ENCODE measurements at places on chromosomes 13 and 19. TPM values are rescaled to one million over a fixed set of nuclear protein-coding genes. Genes with fewer than 3 reads are reported as not detected.

DNA sequence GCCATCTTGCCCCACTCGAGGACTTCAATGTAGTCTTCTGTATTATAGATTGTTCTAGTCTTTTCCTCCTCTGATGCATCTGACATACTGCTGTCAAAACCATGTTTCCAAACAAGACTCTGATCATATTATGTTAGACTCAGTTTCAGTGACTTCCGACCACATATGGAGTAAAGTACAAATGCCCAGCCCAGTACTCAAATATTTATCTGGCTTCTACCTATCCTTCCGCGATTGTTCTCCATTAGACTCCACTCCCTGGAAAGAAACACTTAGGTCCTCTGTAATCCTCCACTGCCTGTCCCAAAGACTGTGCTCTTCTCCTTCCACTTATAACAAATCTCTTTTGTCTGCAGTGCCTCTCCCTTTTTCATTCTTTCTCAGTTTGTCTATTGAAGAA lies 439.5 kb downstream of the EFNB2 start:
- no peak for DNase-seq

GRCh38 chr19:45498411-45499195 lies at the start of gene PPM1N:
PPM1N (plus strand) TSS chr19:45498443; CDS start chr19:45498473, 30 bp downstream.
- peak; percentile 31 for DNase-seq

DNA sequence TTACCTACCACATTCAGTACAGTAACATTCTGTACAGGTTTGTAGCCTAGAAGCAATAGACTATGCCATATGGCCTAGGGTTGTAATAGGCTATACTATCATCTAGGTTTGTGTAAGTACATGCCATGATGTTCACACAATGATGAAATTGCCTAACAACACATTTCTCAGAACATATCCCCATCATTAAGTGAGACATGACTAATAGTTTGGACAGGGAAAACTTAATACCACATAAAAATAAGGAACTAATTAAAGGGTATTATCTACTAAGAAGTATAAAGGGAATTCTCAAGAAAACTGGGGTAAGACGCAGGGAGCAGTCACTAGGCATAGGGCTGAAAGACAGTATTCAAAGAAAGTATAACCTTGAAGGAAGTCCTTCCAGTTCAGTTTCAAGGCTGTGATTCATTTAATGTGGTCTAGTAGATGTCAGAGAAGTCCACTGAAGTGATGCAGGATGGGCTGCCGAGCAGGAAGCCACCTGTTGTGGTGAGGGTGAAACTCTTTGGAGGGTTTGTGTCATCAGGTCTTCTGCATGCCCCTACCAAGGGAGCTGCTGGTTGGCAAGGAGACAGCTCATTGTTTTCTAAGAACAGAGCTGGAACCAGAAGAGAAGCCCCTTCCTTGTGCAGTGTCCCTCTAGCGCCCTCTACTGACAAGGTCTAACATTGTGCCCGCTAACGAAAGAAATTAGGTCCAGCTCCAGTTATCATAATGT lies 122.9 kb downstream of the OLFM4 start:
- peak; percentile 26 for DNase-seq

GRCh38 chr19:17303940-17304267 lies 679 bp upstream of the ABHD8 start:
- no peak for DNase-seq

DNA sequence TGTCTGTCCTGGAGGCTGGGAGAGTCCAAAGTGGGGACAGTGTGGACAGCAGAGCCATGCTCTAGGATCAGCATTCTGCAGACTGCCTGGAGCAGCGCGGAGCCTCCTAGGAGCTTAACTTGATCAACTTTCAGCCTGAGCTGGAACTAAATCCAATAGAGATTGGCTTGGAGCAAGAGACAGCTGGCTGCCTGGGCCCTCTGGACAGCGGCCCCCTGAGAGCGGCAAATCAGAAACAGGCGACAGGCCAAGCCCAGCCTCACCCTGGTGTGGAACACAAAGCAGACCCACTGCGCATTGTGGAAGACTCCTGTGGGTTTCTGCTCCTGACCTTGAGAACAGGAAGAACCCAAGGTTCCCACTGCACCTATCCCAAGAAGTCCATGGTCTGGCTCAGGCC lies 462.2 kb downstream of the TSHZ3 start:
- no peak for DNase-seq

- DNase-seq, result no peak
Observed at GRCh38 chr19:13234518-13234917, 84.3 kb downstream of the IER2 start.

DNA sequence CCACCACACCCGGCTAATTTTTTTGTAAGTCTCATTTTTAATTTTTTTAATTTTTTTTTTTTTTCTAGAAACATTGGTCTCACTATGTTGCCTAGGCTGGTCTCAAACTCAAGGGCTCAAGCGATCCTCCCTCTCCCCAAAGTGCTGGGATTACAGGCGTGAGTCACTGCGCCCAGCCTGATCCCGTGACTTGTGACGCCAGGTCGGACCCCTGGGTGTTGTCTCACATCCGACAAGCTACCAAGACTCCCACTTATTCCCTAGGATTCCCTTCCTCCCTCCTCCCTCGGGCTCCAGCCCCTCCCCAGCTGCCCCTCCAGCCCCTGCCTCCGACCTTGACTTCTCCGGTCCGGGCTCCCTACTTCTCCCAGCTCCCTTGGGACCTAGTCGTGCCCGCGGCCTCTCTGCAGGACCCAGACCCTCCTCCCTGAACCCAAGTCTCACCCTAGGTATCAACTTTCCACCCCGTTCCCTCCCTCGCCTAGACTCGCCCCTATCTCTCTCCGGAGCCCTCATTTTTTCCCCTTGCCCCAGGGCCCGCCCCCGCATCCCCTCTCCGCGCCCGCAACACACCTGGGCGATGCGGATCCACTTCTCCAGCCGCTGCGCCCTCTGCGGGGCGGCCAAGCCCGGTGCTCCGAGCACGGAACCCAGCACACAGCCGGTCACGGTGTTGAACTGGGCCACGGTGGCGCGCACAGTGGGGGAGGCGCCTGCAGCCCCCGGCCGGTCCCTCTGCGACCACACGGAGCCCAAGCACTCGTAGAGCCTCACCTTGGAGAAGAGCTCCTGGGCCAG lies 13.1 kb downstream of the RGL3 start:
- DNase-seq, result no peak

- DNase-seq, result no peak
Observed at GRCh38 chr13:77312311-77312710, 14.6 kb downstream of the MYCBP2 start.

DNA sequence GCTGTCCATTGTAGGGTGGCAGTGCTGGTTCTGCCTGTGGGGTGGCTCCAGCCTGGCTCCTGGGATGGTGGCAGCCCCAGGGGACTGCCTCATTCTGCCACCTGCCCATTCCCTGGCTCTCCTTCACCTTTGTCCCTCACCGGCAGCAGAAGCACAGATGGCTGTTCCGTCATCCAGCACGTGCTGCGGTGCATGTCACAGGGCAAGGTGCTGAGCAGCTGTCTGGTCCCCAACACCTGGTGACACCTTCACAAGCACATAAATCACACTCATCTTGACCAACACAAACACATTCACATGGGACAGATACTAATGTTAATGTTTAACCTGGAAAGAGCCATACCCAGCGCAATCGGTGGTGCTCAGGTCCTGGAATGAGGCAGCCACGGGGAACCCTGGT lies 126.8 kb downstream of the UQCRFS1 start:
- no peak for DNase-seq

DNA sequence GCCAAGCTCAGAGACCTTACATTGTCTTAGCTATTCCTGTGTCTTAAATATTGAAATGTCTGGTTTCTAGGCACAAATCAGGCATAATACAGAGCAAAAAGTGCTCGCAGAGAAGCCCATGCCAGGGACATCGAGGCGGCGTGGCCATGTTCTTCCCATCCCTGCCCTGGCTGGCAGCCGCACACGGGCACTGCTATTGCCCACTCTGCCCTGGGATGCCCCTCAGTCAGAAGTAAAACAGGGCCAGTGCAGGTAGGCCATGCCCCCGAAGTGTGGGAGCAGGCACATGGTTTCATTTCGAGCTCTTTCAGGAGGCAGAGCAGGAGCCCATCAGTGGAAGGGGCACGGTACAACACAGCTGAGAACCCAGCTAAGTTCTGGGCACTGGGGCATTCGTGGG lies 113.5 kb downstream of the COL4A1 start:
- no peak for DNase-seq

DNA sequence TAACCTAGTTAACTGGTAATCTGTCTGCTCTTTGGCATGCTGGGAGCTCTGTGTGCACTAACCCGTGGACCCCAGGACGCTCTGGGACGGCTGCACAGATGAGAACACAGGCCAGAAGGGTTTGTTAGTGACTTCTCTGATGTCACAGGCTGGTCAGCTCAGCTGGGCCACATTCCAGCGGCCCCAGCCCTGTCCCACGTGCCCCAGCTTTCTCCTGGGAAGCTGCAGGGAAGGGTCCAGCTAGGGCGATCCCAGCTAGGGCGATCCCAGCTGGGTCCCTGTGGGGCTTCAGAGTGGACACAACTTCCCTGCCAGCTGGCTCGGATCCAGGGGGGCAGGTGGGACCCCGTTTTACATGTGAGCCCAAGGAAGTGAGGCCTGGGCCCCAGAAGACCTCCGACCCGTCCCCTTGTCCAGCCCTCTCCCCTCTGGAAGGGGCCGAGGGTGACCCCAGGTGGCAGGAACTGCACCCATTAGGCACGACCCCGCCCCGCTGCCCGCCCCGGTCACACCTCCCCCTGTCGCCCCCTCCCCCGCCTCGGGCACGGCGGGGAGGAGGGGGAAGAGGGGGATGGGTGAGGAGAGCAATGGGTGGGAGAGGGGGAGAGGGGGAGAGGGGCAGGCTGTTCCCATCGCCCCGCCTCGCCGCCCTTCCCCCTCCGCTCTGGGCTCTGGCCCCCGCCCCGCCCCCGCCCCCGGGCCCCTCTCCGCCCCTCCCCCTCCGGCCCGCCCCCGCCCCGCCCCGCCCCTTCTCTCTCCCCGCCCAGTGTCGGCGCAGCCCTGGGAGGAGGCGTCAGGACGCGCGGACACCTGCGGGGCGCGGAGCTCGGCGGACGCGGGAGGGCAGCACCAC lies 75.2 kb upstream of the MCF2L start:
- peak; percentile 42 for DNase-seq

- DNase-seq, result no peak
Observed at GRCh38 chr13:96825653-96826052, 168.6 kb downstream of the OXGR1 start.

Gene TEKTIP1
- not detected for total RNA-seq

Gene KIR3DL1
- total RNA-seq, result not detected

Gene MIER2
- total RNA-seq, result 10.1 TPM

Gene SPACA4
- total RNA-seq, result not detected

Gene ZSWIM9
- 3.3 TPM for total RNA-seq

Gene KIR2DL1
- total RNA-seq, result not detected

Gene C19orf85
- not detected for total RNA-seq

Gene SHISA2
- total RNA-seq, result 1.8 TPM

Gene ZNF699
- total RNA-seq, result 4.6 TPM

Gene CLPTM1
- total RNA-seq, result 52.6 TPM

Data from dermis microvascular lymphatic vessel endothelial cell (primary cell).